ENCODE measurements at places on chromosomes 6 and 20. TPM values are rescaled to one million over a fixed set of nuclear protein-coding genes. Genes with fewer than 3 reads are reported as not detected.

The BPIFB1 gene
- 1.0 TPM for total RNA-seq

DNA sequence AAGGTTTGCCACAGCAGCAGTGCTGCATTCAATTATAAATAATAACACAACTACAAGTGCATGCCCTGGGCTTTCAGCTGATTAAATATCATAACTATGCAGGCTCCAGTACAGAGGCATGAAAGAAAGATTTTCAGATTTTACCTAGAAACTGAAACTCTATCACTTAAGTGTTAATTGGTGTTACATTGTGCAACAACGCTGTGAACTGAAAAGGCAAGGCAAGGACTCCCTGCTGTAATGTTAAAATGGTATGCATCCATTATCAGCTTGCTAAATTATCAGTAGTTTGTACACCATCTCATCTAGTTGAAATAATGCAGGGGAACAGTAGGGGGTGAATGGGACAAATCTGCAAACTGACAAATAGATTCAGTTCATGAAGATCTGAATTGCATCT is 976.7 kb upstream of the MANEA start:
- DNase-seq, result no peak

DNA sequence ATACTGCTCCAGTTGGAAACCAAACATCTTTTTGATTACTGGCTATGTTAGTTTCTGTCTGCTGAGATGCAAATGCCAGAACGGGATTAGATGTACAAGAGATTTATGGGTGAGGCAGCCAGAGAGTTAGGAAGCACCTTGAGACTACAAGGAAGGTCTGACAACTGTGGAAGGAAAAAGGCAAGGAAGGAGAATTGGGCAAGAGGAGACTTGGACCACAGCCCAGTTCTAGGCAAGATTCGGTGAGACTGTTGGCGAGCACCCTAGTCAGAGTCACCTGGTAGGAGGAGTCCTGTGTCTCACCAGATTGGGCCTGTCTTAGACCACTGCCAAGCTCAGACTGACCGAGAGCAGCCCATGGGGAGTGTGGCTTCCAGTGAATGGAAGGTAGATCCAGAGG is 91.8 kb upstream of the F13A1 start:
- DNase-seq, result no peak

The KIF13A gene
- total RNA-seq, result 40.0 TPM
